NT2/D1 (cell line): ENCODE measurements at places on chromosomes 3 and 15.
A peak's percentile ranks its signal among the peaks of the same experiment; 100 is the strongest.

DNA sequence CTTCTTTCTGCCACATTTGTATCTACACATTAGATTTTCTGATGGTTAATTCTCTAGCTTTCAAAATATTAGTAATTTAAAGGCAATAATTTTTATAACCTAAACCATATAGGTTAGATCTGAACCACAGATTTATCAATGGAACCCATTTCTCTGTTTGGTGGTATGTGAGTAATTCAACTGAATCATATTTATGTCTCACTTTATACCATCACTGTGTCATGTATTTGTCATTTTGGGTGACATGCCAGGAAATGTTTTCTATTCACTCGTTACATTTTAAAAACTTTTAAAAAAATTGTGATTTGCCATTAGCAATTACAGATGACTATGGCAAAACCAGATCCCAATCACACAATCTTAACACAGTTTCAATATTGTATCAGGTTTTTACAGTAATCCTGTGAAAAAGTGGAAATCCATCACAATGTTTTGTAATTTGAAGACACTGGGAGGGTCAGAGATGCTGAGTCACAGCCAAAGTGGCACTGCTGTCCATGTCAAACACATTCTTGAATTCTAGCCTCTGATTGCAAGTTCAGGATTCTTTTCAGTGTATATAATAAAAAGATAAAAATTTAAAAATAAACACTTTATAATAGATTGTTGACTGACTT lies 356.0 kb upstream of the RBMS3 start:
- no peak for DNase-seq

DNA sequence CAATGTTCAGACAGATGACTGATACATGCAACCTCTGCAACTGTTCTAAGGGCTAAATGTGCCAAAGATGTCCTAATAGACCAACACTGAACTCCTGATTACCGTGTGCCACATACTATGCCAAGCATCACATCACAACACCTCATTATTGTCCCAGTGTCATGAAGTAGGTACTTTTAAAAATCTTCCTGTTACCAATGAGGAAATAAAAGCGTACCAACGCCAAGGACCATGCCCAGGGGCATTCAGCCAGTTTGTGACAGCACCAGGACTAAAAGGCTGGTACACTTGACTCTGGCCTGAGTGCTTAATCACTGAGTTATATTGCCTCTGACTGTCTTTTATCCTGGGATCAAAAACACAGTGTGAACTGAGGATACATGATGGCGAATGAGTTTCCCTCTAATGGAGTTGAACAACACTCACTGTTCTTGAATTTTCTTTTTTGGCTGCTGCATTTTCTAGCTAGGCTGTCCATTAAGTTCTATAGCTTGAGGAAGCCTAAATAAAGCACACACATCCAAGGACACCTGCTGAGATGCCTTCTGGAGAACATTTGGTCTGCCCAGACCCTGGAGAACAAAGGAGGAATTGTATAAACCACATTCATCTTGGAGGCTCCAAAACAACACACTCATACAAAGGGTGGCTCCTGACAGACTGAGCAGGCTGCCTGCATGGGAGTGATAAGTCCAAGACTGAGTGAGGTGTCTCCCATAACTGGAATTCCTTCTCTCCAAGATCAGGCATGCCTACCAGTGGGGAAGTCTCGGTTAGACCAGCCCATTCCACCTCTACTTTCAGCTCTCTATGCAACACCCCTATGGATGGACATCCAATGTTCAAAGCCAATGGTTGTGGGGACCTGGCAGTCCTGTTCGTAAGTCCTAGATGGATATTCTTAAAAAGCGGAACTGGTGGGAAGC lies 126.7 kb upstream of the PRICKLE2 start:
- DNase-seq = no peak

DNA sequence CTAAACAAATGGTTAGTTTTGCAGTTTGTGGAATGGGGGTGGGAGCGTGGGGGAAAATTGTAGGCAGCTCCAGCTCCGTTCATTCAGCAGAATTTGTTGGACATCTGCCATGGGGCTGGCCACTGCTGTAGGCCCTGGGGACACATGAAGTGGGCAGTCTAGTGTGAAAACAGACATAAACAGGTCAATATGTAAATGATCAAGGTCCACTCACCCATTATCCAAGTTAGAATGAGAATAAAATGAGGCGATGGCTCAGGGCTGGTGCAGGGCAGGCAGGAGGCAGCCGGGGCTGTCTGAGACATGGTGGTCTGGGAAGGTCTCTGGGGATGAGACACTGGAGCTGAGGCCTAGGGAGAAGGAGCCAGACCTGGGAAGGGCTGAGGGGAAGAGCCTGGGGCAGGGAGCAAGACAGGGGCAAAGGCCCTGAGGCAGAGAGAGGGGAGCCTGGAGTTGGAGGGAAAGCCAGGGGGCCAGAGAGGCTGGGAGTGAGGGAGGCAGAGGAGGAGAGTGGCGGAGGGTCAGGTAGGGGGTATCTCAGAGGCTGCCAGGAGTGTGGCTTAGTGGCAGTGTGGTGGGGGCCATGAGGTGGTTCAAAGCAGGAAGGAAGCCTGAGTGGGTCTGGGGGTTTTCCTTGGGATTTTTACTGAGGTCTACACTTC lies 6.2 kb upstream of the SLC6A6 start:
- no peak for DNase-seq

GRCh38 chr15:98904544-98904943 lies 103.0 kb downstream of the PGPEP1L start:
- DNase-seq = no peak

GRCh38 chr3:106827515-106828213 lies 549.6 kb upstream of the CCDC54 start:
- no peak for DNase-seq

- no peak for DNase-seq
These were observed 46.9 kb upstream of the NTRK3 start for GRCh38 chr15:88303395-88303794.

GRCh38 chr15:43905755-43906154 lies 79.0 kb downstream of the WDR76 start:
- no peak for DNase-seq

GRCh38 chr3:167067787-167068161 lies 312.3 kb downstream of the ZBBX start:
- DNase-seq = no peak

DNA sequence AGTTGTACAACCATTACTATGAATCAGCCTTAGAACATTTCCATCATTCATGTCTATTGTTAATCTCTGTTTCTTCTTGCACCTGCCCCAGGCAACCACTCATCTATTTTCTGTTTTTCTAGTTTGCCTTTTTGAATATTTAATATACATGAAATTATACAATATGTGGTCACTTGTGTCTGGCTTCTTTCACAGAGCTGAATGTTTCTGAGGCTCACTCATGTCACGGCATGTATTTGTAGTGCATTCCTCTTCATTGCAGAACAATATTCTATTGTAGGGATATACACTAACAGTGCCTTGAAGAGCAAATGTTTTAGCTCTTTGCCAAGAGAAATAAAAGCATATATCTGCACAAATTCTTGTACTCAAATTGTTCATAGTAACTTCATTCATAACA lies 32.9 kb downstream of the CERS3 start:
- no peak for DNase-seq

DNA sequence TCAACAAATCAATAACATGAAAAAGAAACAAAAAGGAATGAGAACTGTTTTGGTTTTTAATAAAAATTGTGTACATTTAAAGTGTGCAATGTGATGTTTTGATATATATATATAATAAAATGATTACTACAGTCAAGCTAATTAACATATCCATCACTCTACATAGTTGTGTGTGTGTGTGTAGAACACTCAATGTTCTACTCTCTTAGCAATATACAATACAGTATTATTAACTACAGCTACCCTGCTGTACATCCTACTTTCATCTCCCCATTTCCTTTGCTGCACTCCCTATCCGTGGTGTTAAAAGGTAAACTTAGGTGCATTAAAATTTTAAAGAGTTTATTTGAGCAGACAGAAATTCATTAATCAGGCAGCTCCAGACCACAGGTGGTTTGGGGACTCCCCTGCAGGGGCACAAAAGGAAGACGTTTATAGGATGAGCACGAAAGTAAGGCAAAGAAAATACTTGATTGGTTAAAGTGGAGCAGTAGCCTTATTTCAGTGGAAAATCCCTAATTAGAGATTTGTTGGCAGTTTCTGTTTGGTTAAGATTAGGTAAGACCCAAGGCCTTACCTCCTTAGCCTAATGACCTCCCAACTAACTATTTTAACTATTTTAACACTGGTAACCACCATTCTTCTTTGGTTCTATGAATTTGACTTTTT lies 61.8 kb upstream of the SNRK start:
- DNase-seq = no peak

DNA sequence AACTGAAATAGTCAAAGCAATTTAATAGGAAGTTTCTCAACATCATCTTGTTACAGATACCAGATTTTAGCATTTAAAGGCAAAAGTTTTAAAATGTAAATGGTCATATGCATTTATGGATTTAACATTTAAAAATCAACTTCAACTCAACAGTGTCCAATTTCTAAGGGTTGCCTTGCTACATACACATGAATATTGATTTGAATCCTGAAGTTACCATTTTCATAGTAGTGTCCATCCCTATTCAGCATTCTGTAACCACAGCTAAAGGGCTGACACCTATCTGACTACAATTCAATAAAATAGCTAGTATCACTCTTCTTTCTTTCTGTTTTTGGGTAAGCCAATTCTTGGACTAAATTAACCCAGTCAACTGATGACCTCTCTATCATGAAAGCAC lies 164.0 kb upstream of the CFAP20DC start:
- DNase-seq = no peak

- peak; percentile 63 for DNase-seq
These were observed 56.0 kb upstream of the LCTL start for GRCh38 chr15:66621491-66622467.

GRCh38 chr3:181713280-181713647 lies 1.5 kb downstream of the SOX2 start:
- no peak for DNase-seq

DNA sequence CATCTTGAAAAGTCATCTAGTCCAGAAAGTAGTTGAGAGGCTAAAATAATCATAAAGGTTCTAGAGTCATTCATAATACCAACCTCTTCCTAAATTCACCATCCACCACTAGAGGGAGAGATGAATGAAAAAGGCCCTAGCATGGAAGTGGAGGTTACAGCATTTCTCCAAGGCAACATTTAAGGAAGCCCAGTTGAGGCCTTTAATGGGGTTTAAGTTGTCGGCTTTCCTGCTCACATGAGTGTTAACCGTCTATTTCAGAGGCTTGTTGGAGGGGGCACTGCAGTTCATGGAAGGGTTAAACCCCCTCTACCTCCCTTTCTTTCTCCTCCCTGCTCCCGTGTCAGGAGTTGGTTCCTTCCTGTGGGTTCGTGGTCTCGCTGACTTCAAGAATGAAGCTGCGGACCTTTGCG lies 3.8 kb upstream of the SLCO3A1 start:
- DNase-seq = no peak

- DNase-seq = no peak
These were observed 243.2 kb upstream of the RGMA start for GRCh38 chr15:93332168-93332553.

DNA sequence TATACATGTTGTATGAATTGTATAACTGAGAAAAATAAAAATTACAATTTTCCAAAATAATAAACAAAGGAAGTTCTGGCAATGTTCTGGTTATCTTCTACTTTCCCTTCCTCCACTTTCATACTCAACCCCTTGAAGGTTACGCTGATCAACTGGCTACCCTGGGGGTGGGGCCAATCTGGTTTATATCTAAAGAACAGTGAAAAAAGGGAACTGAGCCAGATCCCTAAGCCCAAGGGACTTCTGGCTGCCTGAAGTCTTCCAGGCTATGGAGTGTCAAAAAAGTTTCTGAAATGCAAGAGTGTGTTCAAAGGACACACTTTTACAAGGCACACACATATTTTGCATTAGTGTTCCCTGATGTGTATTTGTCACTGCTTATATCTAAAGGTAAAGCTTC lies 591.9 kb downstream of the ROBO1 start:
- no peak for DNase-seq

DNA sequence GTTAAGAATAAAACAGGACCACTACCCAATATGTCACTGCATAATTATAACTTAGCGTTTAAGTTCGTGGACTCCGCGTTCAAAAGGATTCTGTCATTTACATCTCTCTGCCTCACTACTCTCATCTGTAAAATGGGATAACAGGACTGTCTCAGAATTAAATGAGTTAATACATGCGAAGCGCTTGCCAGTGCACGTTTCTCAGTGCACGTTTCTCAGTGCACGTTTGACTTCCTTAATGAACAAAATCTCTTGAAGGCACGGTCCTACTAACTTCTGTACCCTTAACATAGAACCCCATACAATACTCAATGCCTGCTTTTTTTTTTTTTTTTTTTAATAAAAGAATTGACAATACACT lies 499 bp downstream of the RABL3 start:
- DNase-seq = no peak

- no peak for DNase-seq
These were observed 436.5 kb upstream of the TBL1XR1 start for GRCh38 chr3:177633671-177634207.

DNA sequence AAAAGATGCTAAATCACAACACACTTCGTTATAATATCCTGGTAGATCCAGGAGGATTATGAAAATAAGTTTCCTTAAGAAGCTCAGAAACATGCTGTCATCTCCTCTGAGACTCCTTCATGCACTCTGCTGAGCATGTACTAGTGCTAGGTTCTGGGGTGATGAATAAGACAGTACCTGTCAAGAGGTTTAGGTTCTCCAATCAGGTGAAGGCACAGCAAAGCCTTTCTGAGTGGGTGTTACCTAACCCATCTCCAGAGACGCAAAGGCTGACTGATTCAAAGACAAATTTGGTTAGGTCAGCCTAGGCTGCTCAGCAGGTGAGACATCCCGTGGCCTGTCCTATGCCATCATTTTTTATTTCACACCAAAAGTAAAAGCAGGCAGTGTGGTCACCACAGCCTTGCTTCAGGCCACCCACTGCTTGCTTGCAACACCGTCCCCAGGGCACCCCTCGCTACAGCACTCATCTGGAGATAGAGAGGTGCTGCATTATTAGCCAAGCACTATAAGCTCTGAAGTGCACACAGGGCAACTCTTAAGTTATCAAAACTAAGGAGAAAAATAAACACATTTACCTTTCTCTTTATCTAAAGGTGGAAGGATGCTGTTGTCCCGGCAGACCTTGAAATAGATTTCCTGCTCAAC lies 117.2 kb downstream of the TJP1 start:
- no peak for DNase-seq
